Spleen (tissue), 13 donors: ENCODE measurements at places on chromosomes 2 and 18. TPM values are rescaled to one million over a fixed set of nuclear protein-coding genes. Genes with fewer than 3 reads are reported as not detected.

Gene C2orf78
- total RNA-seq, result not detected

Gene PARD6G
- total RNA-seq, result 4.7 TPM

Gene MAPRE3
- total RNA-seq, result 16.1 TPM

Gene C2orf80
- total RNA-seq, result not detected

Gene IL18R1
- 15.7 TPM for total RNA-seq

GRCh38 chr2:239369631-239370161 is 31.1 kb downstream of the HDAC4 start:
- peak overlapping the region; percentile 49 for H3K27ac ChIP-seq
- peaks cover 32% of the 10 kb centered on the region for H3K4me1 ChIP-seq
- DNase-seq, result peak; percentile 92
- H3K4me3 ChIP-seq, result peak overlapping the region; percentile 7
- H3K36me3 ChIP-seq, result no peaks in the 10 kb centered on the region

DNA sequence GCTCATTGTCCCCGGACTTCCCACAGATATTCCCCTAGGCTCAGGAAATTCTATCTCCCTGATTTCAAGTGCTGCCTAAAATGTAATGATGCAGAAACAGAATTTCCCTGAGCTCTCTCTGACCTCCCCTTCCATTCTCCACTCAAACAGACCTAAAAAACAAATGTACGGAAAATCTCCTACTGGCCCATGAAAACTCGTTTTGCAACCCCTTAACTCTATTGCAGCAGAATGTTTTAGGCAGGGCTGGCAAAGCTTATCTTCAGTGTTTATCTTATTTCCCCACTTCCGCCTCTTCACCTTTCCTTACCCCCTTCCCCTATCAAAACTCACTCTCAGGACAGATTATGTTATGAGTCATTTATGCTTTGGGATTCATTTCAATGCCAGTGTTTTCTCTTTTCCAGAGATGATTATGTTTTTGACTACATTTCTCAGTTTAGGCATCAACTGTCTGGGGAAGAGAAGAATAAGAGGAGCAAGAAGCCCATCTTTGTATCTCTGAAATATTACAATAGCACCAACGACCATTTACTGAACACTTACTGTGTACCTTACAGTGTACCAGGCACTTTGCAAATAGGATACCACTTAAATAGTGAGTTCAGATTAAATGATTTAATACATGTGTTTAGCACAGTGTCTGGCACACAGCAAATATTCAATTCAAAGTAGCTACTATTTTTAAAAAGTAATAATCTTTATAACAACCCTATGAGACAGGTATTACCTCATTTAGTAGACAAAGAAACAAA is 53.9 kb upstream of the STPG4 start:
- H3K27ac ChIP-seq, result no peak overlapping the region
- no peaks in the 10 kb centered on the region for H3K27me3 ChIP-seq
- H3K4me3 ChIP-seq, result no peak overlapping the region
- H3K4me1 ChIP-seq, result no peaks in the 10 kb centered on the region
- no peaks in the 10 kb centered on the region for H3K36me3 ChIP-seq

DNA sequence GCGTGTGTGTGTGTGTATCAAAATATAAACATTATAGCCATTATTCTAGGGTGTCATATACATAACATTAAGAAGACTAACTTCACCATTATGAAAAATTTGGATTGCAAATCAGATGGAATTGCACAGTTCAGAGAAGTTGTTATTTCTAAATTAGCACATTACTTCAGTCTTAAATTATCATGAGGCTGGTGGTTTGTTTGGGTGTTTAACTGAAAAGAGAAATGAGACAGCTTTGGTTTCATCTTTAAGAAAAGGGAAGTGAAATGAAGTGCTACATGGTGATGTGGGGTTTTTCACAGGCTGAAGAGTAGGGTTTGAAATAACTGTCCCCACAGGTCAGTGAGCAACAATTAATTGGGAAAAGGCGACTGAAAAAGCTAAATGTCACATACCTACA is 161.2 kb upstream of the XIRP2 start:
- H3K27me3 ChIP-seq, result no peaks in the 10 kb centered on the region
- no peak for DNase-seq
- no peaks in the 10 kb centered on the region for H3K4me1 ChIP-seq
- no peak overlapping the region for H3K4me3 ChIP-seq
- no peaks in the 10 kb centered on the region for H3K36me3 ChIP-seq

DNA sequence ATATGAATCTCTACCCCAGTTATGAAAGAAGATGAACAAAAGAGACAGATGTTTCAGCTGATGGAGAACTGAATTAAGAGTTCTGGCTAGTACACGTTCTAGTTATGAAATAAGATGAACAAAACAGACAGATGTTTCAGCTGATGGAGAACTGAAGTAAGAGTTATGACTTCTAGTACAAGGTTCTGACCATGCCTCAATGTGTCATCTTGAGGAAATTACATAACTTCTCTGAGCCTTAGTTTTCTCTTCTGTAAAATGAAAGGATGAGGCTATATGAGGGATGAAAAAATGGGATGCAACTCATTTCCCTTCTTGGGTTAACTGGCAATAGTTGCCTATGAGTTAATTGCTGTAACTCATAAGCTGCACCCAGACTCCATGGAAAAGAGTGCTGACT is 92.9 kb upstream of the WDR75 start:
- no peak overlapping the region for H3K4me3 ChIP-seq
- DNase-seq, result no peak
- H3K36me3 ChIP-seq, result no peaks in the 10 kb centered on the region
- H3K4me1 ChIP-seq, result peaks cover 10% of the 10 kb centered on the region
